Stimulated activated CD4-positive, alpha-beta T cell treated with anti-CD3 and anti-CD28 coated beads, Interleukin-1b, Interleukin-23, amount 100 ng/mL, for 24 hours (primary cell): ENCODE measurements at places on chromosomes 12 and 14.

DNA sequence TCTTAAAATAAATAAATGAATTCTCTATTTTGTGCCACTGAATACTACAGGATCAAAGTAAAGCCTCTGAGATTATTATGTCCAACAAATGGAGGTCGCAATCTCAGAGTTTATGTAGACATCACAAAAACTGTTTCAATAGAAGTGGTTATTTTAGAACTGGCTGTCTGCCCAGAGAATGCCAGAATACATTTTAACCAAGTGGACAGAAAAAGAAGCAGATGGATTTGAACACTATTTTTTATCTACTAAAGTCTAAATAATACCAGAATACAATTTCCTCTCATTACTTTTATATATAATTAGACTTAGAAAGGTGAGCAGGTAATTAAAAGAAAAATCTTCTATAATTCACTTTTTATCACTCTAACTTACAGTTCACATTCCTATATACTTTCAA, 118.3 kb downstream of the MED13L start:
- DNase-seq, result no peak

GRCh38 chr14:31113794-31114193, 87.6 kb upstream of the STRN3 start:
- no peak for DNase-seq

GRCh38 chr12:79938843-79939242, 3.9 kb upstream of the PPP1R12A start:
- no peak for DNase-seq

DNA sequence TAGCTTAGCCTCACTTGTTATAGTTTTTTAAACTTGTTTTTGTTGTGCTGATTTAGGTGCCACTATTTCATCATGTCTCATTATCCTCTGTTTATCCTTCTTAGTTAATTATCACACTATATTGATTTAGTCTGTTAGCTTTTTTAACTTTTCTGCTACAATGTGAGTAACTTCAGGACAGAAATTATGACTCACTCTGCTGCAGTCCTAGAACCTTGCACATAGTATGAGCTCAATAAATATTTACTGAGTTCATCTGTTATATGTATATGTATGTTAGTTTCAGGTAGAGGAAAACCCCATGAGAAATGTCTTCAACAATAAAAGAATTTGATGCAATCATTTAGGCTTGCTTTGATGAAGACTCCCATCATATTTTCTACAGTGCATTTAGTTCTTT, 224.3 kb upstream of the NAV3 start:
- DNase-seq, result no peak

DNA sequence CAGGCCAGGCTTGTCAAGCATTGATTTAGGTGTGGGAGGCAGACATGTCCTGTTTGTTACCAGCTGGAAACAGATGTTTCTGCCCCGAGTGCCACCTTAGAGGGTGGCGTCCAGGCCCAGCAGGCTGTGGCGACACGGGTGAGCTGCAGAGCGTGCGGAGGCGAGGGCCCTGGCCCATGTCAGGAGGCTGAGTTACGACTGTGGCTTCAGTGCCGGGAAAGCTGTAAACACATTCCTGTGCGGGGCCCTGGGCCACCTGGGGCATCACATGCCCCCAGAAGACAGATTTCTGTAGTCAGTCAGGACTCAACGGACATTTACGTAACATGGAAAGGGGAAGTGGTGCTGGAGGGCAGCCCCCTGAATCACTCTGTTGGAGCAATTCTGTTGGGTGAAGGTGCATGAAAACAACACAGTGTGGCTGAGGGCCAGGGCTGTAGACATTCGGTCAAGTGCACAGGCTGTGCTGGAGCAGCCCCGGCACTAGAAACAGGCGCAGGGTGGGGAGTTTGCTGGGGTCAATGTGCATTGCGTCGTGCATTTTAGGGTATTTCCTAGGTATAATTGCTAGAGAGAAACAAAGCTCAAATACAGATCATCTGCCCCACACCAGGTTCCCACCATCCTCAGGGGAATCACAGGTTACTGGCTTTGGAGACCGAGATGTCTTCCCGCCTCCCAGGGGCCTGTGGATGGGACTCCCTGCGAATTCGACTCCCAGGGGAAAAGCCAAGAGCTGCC, 291.8 kb downstream of the TMEM121 start:
- DNase-seq, result no peak

DNA sequence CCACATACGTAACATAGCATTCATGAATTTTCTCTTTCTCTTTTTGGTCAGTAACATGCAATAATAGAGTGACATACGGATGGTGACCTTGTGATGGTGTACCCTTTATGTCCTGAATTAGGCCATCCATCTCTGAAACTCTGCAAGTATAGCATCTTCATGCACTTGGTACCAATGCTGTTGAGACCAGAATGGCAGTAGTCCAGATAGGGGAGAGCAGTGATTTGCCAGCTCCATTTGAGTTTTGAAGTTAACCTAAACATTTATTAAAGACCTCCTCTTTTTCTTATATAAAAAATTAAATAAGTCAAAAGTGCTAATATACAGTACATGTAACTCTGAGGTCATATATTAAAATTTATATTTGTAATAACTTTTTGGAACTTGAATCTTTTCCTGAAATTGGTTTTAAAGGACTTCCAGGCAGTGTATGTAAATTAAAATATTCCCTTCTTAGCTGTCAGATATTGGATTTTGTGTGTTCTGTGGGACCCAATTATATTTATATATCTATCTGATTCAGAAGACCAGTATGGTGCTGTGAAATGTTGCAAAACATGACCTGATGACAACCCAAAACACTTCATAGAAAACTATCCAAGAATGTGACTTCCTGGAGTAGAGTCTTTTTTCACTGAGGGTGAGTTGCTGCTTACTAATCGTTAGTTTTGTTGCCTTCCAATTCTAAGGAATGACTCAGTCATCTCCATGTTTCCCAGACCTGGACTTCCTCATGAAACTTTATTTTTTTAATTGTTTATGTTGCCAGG, 3.5 kb downstream of the ELK3 start:
- DNase-seq, result no peak

DNA sequence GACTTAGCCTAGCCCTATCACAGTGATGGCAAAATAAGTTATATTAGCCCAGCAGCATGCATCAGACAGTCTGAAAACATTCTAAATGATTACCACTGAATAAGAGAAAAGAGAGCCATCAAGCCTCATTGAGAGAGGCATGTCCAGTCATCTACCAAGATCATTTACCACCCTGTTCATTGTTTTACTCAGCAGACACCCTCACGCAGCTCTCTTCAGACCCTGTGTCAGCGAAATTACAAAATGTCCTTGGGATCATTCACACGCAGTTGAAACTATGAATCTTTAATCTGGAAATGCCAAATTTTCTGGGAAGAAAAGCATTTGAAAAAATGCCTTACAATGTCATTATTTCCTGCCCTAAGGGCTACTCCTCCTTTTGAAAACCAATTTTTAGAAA, 89.5 kb downstream of the PTPRO start:
- DNase-seq, result no peak

DNA sequence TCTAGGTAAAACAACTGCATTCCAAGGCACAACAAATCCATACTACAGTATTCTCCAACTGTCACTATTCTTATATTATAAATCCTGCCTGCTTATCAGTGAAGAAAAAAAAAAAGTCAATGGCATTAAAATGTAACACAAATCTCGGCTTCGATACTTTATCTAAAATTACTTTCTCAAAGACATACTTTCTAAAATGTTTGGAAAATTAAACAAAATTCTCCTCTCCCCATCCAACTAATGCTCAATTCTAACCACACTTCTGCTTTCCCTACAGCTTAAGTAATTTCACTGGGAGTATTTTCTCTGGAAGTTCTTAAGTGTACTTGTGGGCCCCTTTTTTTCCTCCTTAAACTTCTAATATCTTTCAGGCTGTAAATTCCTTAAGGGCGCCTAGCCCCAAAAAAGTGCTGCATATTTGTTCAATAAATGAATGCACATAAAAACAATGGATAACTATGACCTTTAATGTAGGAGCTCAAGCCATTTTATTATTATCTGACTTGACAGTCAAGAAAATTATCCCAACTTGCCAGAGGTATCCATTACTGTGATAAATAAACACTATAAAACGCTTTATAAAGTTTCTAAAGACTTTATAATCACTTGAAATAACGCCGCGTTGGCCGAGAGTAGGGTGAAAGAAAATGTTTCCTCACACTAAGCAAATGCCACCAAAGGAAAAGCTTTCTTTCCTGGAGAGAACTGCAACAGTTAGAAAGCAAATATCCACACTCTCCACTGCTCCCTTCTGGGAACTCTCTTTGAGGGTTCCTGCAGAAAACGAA, 977 bp downstream of the HEATR5A start:
- DNase-seq, result no peak

DNA sequence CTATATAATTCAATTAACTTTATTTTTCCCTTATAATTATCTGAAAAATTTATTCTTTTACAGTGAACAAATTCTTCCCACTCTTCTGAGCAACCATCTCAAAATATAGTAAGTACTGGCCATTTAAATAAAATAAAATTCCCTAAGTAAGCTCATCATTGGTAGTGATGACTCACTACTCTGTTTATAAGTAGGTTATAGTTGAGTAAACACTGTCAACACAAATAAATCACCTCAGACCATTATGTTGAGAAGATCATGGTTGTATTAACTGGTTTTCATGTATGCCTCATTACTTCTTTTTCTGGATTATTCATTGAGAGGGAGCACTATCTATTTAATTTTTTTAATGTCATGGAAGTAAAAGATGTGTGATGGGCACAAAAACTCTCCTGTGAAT, 220.5 kb downstream of the SEC23A start:
- DNase-seq, result no peak

- DNase-seq, result no peak
These were observed 86.9 kb downstream of the BCAT1 start for GRCh38 chr12:24861766-24862540.

- DNase-seq, result no peak
These were observed 144.4 kb upstream of the ARHGAP5 start for GRCh38 chr14:31932675-31933074.

DNA sequence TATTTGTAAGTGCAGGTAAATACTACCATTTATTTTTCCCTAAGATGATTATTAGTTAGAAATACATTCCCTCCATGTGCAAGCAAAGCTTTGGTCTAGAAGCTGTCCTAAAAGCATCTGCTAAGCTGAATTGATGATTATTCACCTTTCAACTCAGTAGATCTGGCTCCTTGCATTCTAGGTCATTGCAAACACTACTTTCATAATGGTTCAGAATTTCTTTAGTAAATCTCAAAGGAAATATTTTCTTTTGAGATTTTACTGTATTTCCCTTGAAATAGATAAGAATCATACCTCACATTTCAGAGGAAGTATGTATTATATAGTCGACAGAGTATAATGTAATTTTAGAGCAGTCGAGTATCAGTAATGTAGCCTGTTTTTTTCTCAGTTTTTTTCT, 2.4 kb downstream of the ETNK1 start:
- DNase-seq, result no peak

DNA sequence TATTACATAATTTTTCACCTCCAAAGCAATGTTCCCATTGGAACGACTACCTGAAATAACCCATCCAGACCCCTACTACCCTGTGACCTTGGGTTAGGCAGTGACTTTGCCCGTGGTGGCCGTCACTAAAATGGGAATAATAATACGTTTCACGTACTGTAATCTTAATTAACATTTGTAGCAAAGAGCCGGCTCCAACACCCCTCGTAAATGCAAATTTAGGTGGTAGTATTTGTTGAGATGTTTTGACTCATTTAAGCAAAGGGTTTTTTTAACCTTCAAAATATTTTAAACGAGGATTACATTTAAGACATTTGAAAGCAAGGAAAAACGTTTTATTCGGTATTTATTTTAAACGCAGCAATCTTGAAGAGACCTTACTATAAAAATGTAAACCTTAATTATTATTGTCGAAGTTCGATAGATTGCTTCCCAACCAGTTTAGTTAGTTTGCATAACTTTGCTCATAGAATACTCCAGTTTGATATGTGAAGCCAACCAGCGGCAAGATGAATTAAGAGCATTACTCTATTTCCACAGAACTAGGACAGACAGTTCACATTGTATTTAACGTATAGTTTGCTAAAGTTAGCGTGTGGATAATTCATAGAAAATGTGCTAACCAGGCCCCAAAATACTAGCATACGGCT, 1.4 kb upstream of the ARID2 start:
- no peak for DNase-seq

DNA sequence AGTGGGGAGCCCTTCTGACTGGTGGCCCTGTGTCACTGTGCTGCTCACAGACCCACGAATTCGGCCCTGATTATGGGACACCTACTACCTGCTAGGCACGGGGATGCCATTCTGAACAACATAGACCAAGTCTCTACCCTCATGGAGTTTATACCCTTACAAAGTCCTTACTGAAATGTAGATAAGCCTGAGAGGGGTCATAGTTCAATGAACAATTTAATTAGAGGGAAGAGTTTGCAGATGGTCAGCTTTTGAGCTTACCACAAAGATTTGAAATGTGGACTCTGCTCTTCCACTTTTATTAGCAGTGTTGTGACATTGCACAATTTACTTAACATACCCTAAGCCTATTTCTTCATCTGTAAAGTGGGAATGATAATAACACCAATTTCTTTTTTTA, 161.1 kb downstream of the MYRFL start:
- DNase-seq, result no peak

GRCh38 chr12:85277191-85277590, 2.8 kb upstream of the ALX1 start:
- no peak for DNase-seq

- no peak for DNase-seq
These were observed 25.1 kb upstream of the ZNF268 start for GRCh38 chr12:133156125-133156690.

GRCh38 chr12:67811437-67812361, 163.2 kb downstream of the DYRK2 start:
- DNase-seq, result no peak

GRCh38 chr12:93994721-93995120, 153.7 kb upstream of the PLXNC1 start:
- no peak for DNase-seq

DNA sequence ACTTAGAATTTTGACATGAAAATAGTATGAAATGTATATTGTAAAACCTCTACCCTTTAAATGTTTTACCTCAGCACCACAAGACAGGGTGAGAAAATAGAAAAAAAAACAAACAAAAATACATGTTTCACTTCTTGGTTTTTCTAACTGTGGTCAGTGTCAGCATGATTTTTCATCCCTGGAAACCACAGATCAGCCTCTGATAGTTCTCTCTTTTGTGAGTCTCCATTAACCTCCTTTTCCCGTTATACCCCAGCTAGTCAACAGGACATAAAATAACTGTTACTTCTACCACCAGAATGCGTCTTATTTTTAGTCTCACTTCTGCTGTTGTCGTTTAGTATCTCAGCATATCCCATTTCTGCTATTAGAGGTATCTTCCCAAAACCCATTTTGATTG, 48.3 kb upstream of the KCNMB4 start:
- no peak for DNase-seq

GRCh38 chr12:590206-590750, 73.0 kb downstream of the NINJ2 start:
- no peak for DNase-seq

DNA sequence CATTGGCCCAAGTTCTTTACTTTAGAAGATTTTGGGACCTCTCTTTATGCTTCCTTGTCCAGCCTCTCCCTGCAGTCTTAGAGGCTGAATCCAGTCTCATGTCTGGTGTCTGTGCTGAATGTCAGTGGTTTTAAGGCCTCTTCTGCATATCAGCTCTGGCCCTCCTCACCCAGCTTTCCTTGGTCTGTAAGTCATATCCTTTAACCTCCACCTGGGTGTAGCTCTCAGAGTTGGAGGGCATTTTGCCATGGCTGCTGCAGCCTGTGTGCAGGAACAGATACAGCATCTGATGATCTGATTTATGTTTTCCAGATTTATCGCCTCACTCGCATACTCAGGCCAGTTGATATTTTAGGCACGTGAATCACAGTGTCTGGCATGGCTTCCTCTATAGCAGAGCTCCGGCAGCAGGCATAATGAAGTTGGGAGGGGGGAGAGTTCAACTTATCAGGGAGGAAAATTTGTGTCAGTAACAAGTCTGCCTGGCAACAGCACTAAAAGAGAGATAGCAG, 335.0 kb downstream of the PCNX1 start:
- no peak for DNase-seq
